Esophagus squamous epithelium (tissue), 5 donors: ENCODE measurements at places on chromosomes 7 and 10.

DNA sequence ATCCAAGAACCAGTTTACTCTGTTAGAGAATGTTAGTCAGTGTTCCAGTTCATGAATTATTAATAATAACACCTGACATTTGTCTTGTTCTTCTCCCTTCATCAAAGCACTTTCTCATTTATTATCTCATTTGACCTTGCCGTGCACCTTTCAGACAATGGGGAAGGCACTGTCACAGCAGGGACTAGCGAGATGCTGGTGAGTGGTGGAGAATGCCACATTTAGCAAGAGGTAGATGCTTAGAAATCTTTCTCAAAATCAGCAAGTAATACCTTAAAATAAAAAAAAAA is 34.2 kb upstream of the XRCC2 start:
- DNase-seq = no peak

GRCh38 chr10:85642421-85643170 is 724.0 kb downstream of the GRID1 start:
- no peak for DNase-seq

GRCh38 chr7:155864271-155864985 is 52.2 kb upstream of the SHH start:
- DNase-seq = no peak

DNA sequence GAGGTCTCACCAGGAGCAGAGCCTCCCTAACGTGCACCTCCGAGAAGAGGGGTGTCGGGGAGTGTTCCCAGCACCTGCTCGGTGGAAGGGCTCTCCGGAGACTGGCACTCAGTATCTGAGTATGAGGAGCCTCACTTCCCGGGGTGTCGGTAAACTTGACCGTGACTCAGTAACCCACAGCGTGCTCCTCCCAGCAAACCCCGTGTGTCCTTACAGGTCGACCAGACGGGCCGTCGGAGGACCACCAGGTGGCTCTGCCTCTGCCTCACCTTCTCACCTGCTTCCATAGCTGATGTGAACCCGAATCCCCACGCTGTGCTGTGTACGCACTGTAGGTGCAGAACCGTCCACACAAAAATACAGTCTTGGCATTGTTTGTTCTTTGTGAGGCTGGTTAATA is 29.0 kb upstream of the KNDC1 start:
- no peak for DNase-seq

GRCh38 chr7:41315764-41316163 is 387.1 kb downstream of the INHBA start:
- no peak for DNase-seq

DNA sequence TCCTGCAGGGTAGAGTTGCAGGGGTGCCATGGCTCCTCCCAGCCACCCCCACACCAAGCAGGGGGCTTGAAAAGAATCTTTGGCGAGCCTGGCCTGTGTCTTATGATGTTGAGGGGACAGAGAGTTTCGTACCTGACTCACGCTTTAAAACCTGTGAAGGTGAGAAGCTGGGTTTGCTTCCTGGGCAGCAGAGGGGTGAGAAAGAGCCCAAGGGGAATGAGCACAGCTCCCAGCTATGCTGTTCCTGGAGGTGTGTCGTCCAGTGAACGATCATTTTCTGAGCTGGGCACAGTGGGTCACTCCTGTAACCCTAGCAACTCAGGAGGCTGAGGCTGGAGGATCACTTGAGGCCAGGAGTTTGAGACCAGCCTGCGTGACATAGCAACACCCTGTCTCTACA is 13.5 kb upstream of the ADRB1 start:
- no peak for DNase-seq

- no peak for DNase-seq
Measured at GRCh38 chr7:143429770-143430698, 13.2 kb upstream of the TAS2R60 start.

GRCh38 chr7:108146070-108146842 is 16.1 kb upstream of the LAMB4 start:
- no peak for DNase-seq

DNA sequence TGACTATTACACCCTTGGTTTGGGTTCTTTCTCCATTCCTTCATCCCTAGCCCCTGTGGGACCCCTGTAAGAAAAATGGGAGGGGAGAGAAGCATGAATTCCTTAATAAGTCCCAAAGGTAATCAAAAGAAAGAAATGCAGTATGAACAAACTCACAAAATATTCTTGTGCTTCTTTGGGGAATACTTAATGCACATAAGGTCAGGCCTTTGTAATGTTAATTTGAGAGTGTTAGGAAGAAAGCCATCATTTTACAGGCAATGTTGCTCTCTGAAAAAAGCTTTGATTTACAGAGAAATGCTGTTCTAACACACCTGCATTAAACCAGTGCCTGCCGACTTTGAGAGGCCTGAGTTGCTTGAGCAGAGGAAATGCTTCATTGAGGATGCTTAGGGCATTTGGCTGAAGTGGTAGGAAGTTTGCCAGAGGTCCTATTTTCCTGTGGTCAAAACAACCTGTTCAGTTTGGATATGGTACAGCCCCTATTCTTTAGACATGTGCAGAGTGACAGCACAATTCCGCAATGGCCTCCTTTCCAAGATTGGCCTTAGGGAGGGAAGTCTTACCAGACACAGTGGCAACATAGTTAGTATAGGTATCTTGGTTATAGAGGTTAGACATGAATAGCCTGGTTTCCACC is 643.4 kb downstream of the AUTS2 start:
- no peak for DNase-seq

DNA sequence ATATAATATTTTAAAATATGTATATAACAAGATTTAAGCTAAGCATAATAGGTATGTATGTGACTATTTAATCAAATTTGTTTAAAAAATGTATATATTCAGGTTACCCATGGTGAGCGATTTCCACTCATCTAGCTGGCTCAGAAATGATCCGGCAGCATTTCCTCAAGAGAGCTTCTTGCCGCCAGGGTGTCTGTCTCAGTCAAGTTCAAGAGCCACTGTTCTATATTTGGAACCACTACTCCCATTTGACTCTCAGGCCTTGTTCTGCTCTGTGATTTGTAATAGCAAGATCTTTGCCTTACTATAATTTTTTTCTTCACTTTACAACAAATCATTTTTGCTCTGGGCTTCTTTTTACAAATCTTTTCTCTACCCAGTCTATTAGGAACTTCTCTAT is 48.7 kb upstream of the CNTNAP2 start:
- no peak for DNase-seq

GRCh38 chr7:134022286-134022911 is 104.7 kb upstream of the LRGUK start:
- no peak for DNase-seq

DNA sequence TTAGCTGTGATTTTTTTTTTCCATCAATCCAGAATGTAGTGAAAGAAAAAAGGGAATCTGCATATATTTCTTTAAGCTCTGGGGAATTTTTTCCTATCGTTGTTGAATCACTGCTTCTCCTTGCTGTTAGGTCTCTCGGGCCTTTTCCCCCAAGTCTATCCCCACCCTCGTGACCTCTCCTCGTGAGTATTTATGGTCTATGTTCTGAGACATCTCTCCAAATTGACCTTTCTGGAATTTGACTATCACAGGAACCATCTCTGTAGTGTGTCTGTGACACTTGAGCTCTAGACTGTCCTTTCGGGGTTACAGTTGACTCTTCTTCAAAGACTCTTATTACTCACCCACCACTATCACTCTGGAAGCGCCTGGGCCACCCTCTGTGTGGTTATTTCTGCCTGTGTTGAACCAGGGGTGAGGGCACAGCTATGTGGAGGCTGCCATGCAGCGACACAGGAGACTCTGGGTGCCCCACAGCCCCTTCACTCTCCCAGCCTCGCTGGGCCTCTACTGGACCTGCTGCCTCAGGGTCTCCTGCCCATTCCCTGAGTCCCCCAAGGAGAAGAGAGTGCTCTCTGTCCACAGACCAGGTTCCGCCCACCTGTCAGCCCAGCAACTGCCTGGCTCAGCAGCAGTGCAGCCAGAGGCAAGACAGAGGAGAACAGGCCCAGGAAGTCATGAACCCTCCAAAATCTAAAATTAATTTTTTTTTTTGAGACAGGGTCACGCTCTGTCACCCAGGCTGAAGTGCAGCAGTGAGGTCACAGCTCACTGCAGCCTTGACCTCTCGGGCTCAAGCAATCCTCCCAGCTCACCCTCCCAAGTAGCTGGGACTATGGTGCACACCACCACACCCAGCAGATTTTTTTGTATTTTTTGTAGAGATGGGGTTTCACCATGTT is 45.7 kb upstream of the PTPRN2 start:
- DNase-seq = no peak

GRCh38 chr7:127961786-127962453 is 69.3 kb downstream of the LRRC4 start:
- no peak for DNase-seq

DNA sequence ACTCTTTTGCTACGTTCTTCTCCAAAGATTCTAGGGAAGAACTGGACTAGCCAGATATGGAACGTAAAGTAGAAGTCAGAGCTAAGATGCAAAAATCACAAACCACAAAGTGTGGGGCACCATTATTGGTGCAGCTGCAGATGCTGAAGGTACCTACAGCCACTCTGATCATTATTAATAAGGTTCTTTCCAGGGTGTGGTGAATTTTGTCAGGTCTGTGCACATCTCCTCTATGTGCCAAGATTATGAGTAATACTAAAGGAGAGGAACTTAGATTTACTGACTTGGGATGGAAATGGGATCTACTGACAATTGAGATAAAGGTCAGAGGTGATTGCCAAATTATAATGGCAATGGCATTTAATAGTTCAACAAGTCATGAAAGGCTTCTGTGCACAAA is 148.2 kb downstream of the RAPGEF5 start:
- no peak for DNase-seq

- DNase-seq = no peak
Measured at GRCh38 chr7:41830271-41830670, 127.4 kb upstream of the INHBA start.

GRCh38 chr10:50857579-50857978 is 27.8 kb downstream of the A1CF start:
- no peak for DNase-seq

DNA sequence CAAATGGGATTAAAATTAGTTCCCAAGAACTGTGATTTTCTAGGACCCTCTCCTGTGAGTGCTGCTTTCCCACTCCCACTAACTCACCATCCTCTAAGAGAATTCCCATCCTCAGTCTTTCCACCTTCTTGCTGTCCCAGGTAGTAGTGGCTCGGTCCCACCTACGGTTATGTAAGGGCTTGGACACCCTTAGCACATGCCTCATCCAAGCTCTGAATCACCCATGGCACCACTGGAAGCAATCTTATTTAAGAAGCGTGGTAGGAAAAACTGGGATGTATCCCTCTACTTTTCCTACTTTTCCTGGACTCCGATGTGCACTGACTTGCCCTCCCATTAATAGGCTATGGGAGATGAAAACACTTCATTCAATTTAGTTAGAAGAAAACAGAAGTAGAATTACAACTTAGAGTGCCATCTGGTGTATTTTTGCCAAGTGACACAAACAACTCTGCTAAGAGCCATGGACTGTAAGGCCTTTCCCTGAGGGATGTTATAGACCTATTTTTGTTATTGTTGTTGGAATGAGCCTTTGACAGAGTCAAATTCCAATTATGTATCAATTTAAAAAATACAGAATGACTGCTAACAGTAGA is 13.7 kb upstream of the ANKRD22 start:
- DNase-seq = no peak

DNA sequence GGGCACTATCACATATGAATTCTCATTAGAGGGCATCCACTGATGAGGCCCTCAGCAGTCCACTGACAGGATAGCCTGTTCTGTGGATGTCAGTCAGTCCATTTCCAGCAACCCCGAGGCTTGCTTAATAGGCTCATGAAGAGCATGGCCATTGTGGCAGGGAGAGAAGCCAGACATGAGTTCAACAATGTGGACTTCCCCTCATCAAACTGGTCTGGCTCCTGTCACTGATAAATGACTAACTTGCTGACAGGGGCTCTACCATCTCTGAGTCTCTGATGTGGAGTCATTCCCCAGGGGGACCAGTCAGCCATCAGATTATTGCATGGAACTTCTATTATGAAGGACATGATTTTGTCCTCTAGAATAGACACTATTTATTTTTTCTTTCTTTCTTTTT is 19.8 kb upstream of the TRIL start:
- no peak for DNase-seq

DNA sequence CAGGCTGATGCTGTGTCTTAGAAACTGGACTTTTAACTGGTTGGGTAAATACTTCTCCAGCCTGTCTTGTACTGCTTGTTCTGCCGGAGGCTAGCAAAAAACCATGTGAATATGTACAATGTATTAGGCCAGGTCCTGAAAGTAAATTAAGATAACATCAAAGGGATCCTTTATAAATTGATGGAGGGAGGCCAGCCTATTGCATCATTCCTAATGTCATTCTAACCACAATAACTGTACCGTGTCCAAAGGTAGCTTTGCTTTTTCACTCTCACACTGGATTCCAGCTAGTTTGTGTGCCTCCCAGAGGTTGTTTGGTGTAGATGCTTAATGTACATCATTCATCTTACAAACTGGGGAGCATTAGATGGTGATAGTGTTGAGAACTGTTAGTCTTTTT is 91.2 kb upstream of the SEM1 start:
- no peak for DNase-seq

- DNase-seq = no peak
Measured at GRCh38 chr10:108970016-108970415, 953.3 kb downstream of the XPNPEP1 start.

DNA sequence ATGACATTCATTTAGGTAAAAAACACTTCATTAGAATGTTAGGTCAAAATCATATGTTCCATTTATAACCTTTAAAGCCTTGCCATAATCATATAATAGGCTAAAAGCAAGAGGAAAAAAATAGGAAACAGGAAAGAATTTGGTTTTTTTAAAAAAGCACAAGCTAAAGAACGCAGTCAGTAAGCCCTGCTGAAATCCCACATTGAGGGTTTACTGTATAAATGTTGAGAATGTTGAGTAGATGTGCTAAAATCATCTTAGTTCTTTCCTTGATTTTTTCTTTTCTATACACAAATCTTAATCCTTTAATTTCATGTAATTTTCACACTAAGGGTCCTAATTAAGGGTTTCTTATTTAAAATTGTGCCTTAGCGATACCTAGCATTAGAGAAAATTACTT is 133.0 kb downstream of the TSPAN12 start:
- no peak for DNase-seq

DNA sequence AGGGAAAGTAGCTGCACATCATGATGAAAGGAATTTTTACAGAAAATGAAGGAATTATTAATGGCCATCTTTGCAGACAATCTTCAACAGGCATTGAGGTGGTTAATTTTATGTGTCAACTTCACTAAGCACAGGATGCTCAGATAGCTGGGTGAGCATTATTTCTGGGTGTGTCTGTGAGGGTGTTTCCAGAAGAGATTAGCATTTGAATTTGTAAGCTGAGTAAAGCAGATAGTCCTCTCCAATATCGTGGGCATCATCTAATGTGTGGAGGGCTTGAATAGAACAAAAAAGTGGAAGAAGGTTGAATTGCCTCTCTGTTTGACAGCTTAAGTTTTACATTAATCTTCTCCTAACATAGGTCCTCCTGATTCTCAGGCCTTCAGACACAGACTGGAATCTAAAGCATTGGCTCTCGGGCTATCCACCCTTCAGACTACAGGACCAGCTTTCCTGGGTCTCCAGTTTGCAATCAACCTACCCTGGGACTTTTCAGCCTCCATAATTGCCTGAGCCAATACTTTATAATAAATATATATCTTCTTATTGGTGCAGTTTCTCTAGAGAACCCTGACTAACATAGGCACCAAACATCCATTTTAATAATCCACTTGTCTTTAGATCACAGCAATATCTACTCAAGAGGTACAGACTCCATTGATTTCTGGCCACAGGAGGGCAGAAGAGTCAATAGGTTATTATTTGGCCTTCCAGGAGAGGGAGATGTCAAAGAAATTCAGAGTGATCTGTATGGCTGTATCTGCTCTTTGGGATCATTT is 10.5 kb upstream of the CRPPA start:
- no peak for DNase-seq
